Activated CD4-positive, alpha-beta T cell treated with anti-CD3 and anti-CD28 coated beads for 48 hours (primary cell): ENCODE measurements at places on chromosomes 12 and 14.

- DNase-seq, result no peak
These were observed 45.7 kb upstream of the OTX2 start for GRCh38 chr14:56855891-56856461.

DNA sequence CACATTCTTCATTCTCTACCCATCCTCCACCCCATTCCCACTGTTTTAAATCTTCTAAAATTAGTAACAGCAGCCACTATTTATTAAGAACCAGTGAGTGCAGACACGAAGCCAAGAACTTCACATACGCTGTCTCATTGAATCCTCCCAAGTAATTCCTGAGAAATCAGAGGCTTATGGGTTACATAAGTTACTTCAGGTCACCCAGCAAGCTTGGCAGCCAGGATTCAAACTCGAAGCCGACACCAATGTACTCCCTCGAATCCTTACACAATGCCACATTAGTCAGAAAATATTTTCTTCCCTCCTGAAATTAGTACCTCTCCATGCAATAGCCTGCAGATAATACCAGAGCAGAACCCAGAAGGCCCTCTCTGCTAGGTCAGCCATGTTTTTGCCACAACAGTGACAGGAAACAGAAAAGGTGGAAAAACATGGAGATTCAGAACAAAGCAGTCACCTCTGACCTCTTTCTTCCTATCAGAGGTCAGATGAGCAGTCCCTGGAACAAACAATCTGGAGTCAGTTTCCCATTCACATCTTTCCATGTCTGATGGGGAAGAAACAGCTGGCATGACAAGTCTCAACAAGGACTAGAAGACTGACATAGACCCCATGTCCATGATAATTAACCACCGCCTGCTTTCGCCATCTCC is 16.4 kb downstream of the NID2 start:
- DNase-seq, result no peak

- no peak for DNase-seq
These were observed 4.6 kb upstream of the VRK1 start for GRCh38 chr14:96792591-96792990.

- DNase-seq, result no peak
These were observed 12.2 kb downstream of the EIF5 start for GRCh38 chr14:103346286-103346685.

DNA sequence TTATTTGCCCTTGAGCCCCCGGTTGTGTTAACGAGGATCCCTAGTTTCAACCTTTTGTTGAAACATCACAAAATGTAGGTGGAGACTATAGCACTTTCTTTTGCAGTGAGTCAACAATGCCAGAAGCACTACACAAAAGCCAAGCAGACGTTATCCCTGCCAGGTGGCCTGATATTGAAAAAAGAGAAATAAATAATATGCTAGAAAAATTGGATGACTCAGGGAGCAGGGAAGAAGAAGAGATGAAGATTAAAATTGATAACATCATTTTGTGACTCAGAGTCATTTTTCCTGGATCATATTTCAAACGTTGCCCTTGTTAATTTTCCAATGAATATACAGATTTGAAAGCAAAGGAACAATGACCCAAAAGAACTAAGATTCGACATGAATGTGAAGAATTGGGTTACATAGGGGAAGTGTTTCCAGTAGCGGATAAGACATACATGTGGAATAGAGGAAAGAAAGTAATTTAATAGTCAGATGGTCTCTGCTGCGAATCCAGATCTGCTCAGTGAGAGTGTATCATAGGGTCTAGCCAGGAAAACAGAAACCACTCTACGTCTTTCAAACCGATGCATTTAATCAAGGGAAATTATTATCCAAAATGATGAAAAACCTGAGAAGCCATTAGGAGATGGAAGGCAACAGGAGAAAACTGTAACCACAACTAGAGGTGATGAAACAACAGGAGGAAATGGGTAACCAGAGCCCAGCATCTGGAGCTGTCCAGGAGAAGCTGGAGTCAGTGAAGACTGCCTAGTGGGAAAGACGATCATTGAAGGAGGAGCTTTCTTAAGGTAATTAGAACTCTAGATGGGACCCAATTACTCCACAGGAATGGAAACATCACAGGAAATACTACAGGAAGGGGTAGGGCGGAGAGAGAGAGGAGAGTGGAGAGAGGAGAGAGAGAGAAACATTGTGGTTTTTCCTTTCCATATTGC is 57.9 kb downstream of the RERG start:
- no peak for DNase-seq

GRCh38 chr12:52007982-52008510 is 1.3 kb downstream of the TAMALIN start:
- no peak for DNase-seq

- DNase-seq, result peak; percentile 93
These were observed 4.2 kb upstream of the AJUBA start for GRCh38 chr14:22986508-22987054.

- DNase-seq, result no peak
These were observed 435.0 kb downstream of the GXYLT1 start for GRCh38 chr12:41709463-41710285.

- DNase-seq, result no peak
These were observed at the start of gene KRT78 for GRCh38 chr12:52848661-52849255. Gene KRT78, minus strand, starts transcription at chr12:52848994. Its CDS starts 64 bp downstream, at chr12:52848930.

- DNase-seq, result no peak
These were observed 8.2 kb downstream of the PRKCH start for GRCh38 chr14:61329478-61330051.

GRCh38 chr12:19431407-19432308 is 7.6 kb upstream of the AEBP2 start:
- DNase-seq, result peak; percentile 64

DNA sequence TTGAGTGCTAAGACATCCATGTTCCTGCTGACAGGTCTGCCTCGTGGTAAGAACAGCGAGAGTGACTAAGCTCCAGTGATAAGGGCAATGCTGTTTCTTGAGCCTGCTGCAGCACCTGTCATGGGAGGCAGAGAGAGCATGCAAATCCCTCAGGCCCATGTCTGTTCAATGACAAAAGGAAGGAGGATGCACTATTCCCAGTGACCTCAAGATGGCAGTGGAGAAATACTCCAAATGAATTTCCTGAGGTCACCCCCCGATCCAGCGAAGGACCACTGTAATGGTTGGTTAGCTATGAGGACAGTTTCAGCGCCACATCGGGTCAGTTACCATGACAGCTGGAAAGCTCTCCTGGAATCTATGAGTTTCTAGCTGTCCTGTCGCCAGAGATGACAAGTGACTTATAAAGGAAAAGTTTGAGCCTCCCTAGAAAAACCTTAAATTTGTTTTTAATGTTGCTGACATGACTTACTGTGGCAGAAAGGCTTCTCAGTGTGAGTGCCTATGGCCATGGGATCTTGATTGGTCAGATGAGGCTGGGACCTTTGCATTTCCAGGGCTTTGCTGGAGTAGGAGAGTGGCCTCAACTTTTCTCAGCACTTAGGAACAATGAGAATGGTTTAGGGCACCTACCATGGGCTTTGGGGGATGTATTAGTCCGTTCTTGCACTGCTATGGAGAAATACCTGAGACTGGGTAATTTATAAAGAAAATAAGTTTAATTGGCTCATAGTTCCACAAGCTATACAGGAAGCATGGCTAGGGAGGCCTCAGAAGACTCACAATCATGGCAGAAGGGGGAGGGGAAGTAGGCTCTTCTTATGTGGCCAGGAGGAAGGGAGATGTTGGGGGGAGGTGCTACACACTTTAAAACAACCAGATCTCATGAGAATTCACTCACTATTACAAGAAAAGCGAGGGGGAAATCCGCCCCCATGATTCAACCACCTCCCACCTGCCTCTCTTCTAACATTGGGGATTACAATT is 88.0 kb upstream of the TMEM260 start:
- DNase-seq, result peak; percentile 52

GRCh38 chr12:94750864-94751263 is 100.5 kb upstream of the TMCC3 start:
- no peak for DNase-seq

GRCh38 chr12:1502831-1503230 is 91.5 kb downstream of the FBXL14 start:
- DNase-seq, result no peak

DNA sequence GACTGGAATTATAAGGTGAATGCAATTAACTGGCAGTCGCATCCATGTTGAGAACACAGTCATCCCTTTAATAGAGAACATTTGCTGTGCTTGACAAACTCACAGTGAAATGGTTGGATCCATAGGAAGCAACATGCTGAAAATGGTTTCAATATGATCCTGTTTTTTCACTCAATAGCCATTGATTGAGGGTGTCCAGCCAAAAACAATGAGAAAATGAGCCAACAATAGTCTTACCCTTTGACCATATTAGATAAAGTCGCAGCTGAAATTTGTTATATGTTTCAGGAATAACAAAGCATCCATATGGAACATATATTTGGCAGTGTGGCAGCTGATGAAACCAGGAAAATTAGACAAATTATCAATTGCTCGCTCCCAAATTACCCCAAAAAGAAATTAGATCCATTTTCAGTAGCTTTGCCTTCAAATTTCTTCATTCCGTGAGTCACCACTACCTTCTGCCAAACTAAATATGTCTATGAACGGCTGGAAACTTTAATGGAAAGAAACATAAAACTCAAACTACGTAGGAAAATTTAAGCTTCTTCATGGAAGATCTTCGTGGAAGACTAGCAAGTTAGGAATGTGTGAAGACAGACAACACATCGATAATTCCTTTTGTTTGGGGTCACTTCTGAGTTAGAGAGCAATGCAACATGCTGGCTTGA is 17.4 kb downstream of the IGF1 start:
- no peak for DNase-seq

DNA sequence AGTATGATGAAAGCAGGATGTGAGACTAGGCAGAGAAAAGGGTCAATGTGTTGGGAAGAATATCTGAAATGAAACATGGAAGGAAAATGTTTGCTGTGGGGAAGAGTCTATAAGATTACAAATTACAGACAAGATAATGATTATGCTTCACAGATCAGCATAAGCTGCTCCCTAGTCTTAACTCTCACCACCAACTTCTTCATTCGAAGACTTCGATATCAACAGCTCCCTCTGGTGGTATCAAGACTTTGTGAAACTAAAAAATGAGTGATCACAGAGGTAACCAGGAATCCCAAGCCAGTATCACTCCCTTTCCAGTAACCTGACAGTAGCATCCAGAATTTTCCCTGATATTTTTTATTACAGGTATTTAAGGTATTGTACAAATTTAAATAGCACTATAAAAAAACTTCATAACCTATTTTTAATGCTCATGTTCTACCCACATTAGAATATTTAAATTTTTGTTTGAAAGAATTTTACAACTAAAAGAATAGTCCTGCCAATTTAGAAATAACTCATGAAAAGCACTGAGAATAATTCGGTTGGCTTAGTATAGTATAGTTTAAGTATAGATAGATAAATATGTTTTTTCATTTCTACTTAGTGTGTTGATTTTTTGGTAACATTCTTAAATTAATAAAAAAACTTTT is 84.4 kb downstream of the C2CD5 start:
- no peak for DNase-seq

GRCh38 chr12:62629971-62630739 is 163.5 kb downstream of the MON2 start:
- DNase-seq, result no peak

GRCh38 chr12:31749024-31749704 is 20.3 kb upstream of the AMN1 start:
- peak; percentile 77 for DNase-seq

- DNase-seq, result no peak
These were observed 114.8 kb upstream of the FGD4 start for GRCh38 chr12:32284561-32284960.

GRCh38 chr14:89571491-89571890 is 154.5 kb upstream of the FOXN3 start:
- no peak for DNase-seq

- no peak for DNase-seq
These were observed 24.6 kb downstream of the FAM222A start for GRCh38 chr12:109738209-109738608.

DNA sequence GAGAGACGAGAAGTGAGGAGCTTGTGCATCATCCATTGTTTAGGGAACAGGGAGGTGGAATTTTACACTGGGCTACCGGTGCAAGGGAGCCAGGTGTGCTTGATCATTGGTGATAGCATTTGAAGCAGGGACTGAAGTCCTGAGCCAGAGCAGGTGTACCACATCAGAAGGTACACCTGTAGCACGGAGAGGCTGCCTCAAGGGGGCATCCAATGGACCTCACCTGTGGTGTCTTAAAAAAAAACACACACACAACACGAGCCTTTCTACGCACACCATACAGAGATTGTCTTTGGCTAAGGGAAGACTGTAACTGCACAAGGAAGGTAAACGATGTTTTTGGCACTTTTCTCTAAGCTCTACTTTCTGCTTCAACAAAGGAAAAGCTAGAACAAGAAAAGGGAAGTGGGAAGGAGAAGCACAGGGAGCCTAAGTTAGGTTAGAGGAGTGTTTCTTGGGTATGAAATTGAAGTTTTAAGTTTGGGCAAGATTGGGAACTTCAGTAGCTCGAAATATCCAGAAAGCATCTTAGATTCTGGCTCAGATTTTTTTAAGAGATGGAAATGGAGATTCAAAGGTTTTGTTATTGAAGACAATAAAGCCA is 334.3 kb upstream of the FBXO33 start:
- no peak for DNase-seq

- DNase-seq, result no peak
These were observed 1.5 kb downstream of the OR4E1 start for GRCh38 chr14:21672116-21672515.

GRCh38 chr12:122265886-122266229 is 436 bp downstream of the VPS33A start:
- DNase-seq, result peak; percentile 48

DNA sequence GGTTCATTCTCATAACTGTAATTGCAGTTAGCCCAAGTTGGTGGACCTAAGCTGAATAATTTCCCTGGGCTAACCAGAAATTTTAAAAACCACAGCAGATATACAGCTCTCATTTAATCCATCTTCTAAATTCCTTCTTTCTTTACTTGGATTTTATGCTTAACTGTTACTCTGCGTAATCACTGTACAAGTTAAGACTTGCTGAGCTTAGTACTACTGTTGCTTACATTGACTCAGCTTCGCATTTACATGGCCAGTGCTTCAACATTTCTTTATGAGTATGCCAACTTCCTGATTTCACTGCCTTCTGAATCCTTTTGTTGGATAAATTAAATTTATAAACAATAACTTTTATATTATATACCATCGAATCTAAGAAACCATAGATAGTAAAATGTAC is 147.4 kb downstream of the SLC38A4 start:
- no peak for DNase-seq

- no peak for DNase-seq
These were observed 33.6 kb downstream of the PIWIL1 start for GRCh38 chr12:130371296-130371695.

DNA sequence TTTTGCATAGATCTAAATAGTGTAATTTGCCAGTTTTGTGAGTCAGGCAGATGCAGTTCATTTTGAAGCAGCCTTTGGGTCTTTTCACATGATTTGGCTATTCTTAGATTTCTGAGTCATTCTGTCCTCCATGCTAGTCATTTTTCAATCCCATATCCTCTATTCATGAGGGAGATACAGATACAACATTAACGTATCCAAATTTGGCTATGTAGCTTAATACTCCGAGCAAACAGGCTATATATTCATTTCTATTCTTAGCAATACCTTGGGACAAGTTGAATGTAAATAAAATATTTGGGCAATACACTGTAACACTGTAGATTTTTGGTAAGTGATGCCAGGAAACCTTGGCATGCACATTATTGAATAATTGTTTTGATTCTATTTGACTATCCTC is 270.7 kb upstream of the PDE3A start:
- no peak for DNase-seq

- DNase-seq, result no peak
These were observed 25.9 kb downstream of the TMEM117 start for GRCh38 chr12:43861840-43862150.
